ENCODE measurements at places on chromosomes 16 and 17. TPM values are rescaled to one million over a fixed set of nuclear protein-coding genes. Genes with fewer than 3 reads are reported as not detected.

The GUCY2D gene
- 0.32 TPM for total RNA-seq

The ABCC12 gene
- not detected for total RNA-seq

The NOG gene
- total RNA-seq = not detected

GRCh38 chr17:68398691-68399637, 58.3 kb downstream of the WIPI1 start:
- DNase-seq = peak; percentile 53

DNA sequence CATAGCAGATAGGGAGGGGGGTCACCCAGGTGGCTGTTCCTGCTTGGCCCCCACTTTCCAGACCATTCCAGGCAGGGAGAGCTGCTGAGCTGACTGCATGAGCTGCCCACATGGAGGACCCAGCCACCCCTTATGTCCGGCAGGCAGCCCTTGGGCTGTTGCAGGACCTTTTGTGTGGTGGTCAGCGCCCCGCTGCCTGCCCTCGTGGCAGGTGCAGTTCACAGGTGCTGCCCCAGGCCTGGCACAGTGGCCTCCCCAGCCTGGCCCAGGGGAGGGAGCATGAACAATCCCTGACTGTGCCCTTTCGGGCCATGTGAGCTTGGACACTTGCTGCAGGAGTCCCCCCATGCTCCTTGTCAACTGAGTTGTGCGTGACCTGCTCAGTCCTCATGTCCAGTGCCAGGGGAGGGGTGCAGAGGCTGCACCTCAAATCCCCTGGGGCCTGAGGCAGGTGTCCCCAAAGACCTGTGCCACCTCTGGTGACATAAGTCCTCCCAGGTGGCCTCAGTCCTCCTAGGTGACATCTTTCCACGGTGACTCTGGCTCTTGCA, 8.6 kb downstream of the TBC1D26 start:
- DNase-seq = no peak

DNA sequence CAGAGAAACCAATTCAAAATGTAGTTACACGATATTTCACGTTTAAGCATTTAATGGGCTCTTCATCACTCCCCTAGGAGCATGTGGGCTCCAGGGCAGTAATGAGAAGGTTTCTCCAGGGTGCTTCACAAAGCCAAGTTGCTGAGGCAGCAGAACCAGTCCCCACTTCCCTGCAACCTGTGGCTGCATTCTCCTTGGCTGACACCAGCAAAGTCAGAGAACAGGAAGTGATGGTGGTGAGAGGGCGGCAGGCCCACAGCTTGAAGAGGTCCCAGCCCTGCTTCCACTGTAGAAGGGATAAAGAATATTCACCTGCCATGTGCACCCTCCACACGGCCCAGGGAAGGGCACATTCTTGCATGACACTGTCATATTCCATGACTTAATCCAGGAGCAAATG, 133.2 kb downstream of the CBLN1 start:
- DNase-seq = no peak

- DNase-seq = no peak
Observed at GRCh38 chr16:52633230-52633629, 86.3 kb upstream of the TOX3 start.

DNA sequence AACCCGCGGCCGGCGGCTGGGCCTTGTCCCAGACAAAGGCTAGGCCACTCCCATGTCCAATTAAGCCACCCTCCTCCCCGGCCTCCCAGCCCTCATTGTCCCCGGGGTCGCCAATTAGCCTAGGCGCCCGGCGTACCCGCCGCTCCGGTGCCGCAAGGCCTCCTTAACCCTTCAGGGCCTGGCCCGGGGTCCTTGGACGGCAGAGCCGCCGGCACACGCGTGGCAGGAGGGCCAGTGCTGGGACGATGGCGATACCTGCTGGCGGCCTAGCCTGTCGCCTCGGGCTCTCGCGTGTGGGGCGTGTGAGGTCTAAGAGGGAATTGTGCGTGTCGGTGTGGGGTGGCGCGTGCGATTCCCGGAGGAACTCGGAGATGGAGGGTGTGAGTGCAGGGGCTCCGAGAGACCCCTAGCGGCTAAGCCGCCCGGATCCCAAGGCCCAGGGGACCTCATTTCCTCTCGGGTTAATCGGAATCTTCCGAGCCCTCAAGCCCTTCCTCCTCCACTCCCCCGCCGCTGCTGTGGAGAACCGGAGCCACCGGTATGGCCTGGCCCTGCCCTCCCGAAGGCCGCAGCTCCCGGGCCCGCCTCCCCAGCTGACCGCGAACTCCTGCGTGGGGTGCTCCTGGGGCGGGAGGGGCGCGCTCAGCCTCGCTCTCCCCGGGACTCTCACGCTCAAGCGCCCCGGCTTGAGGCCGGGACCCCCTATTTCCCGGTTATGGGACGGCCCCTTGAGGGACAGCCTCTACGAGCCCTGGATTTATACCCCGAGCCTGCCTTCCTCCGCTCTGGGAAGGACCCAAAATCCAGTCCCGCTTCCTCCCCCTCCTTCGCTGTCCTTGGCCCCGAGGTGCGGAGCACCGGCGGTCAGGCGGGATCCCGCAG, 11.9 kb downstream of the TBX2 start:
- peak; percentile 62 for DNase-seq

- no peak for DNase-seq
Observed at GRCh38 chr17:39777534-39778365, 40.0 kb downstream of the GRB7 start.

DNA sequence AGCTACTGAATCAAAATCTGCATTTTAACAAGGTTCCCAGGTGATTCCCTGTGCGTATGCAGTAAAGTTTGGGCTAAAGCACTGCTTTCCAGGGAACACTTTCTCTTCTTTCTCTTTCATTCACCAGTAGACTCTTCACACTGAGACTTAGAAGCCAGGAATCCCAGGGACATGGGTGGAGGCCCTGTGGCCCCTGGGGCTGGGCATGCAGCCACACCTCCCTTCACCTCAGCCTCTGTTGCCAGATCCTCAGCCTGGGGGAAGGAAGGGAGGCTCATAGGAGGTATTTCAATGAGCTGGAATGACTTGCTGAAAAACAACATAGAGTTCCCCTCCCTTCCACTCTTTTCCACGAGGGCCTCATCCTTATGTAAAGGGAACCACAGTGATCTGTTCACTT, 1.2 kb downstream of the G6PC3 start:
- no peak for DNase-seq

GRCh38 chr16:7376227-7376626, 43.6 kb downstream of the RBFOX1 start:
- DNase-seq = no peak

DNA sequence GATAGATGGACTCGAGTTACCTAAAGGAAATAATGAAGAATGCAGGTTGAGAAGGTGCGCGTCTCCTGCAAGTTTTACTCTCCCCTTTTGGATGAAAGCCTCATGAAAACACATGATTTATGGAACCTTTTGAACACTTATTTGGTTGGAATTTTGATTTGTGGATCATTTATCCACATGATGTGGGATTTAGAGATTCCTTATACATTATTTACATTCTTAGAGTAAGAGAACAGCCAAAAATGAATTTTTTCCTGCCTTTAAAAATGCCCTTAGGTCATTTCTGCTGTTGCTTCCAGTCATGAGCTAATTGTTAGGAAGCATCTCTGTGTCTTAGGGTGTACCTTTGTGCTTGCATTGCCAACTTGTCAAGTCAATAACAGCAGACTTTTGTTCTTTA, 99.9 kb downstream of the RPTOR start:
- no peak for DNase-seq

GRCh38 chr16:88673716-88674379, 11.0 kb upstream of the MVD start:
- DNase-seq = no peak

GRCh38 chr17:78227455-78227916, 3.9 kb upstream of the TMEM235 start:
- DNase-seq = no peak

GRCh38 chr17:55160501-55160900, 104.3 kb upstream of the HLF start:
- no peak for DNase-seq

- no peak for DNase-seq
Observed at GRCh38 chr17:13350466-13350865, 251.3 kb downstream of the HS3ST3A1 start.

Measured in pancreas (tissue), 10 donors.